Right cardiac atrium (tissue), 5 donors: ENCODE measurements at places on chromosomes 5 and 9. TPM values are rescaled to one million over a fixed set of nuclear protein-coding genes. Genes with fewer than 3 reads are reported as not detected.

The QRFP gene
- 0.05 TPM for polyA plus RNA-seq

The CER1 gene
- polyA plus RNA-seq: not detected

DNA sequence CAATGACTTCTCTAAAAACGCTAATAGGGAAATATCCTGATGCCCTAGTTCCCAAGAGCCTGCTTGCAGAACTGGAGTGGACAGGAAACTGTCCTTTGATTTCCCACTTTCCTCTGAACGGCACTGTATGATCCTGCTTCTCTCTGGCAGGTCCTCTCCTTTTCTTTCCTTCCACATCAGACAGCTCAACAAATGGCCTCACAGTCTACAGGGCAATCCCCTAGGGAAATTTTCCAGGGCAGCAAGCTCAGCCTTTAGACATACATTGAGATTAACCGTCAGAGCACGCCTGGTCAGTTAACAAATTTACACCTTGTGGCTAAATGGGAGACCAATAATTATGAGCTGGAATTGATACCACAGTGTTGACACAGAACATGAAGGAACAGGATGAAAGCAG, 164.9 kb downstream of the SLC24A2 start:
- no peak for DNase-seq

The GLIPR2 gene
- 8.8 TPM for polyA plus RNA-seq

DNA sequence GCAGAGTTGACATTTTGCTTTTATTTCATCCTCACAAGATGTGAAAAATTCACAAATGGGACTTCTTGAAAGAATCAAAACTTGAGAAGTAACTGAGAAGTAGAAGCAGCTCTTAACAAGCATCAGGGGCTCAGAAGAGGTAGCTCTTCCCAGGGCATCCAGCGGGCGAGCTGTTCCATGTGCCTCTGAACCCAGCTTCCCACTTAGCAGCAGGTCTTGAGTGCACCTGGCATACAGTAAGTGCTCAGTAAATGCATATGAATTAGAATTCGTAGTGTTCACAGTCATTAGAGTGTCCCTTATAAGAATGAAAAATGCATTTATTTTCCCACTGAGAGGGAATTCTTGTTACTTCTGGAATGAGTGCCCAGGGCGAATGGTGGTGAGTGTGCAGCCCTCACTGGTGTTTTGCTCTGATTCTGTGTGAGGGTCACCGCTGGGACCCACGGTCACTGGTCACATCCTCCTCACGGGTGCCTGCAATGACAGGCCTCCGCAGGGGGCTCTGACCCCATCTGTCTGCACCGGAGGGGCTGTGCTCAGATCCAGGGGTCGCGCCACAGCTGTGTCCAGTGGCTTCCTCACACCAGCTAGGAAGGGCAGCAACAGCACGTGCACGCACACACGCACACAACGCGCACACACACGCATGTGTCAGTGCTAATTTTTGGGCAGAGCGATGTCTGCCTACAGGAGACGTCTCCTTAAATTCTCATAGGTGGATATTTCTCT, 26.9 kb downstream of the EXOC3 start:
- peak; percentile 58 for DNase-seq

The KIAA0825 gene
- 0.43 TPM for polyA plus RNA-seq

The PLAC8L1 gene
- 0.23 TPM for polyA plus RNA-seq

DNA sequence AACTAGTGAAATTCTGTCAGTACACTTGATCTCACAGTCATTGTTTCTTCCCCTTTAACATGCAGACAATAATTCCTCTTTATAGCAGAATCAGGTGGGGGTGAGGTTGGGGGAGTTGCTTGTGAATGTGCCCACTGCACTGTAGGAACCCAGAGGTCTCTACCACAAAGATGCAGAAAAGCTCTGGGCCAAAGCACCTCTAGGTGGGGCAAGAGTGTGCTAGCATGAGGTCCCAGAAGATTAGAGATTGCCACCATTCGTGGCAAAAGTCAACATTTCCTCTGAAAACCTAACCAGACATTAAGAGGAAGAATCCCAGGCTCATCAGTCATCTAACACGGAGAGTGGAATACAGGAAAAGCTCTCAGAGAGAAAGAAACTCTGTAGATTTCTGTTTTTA, 74.5 kb downstream of the PTCD2 start:
- DNase-seq: no peak

DNA sequence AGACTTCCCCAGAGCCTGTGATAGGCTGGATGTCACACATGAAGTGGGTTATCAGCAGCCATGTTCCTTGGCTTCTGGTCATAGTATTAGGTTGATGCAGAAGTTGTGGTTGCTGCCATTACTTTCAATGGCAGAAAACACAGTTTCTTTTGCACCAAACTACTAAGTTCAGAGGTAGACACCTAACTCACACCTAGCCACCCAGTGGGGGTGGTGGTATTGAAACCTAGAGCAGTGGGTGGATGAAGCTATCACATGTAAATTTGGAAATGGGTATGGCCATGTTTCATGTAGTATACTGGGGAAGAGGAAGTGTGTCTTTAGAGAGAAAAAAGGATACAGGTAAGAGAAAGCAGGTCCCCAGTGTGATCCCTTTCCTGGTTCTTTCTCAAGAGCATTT, 347.9 kb upstream of the SEMA6A start:
- no peak for DNase-seq

DNA sequence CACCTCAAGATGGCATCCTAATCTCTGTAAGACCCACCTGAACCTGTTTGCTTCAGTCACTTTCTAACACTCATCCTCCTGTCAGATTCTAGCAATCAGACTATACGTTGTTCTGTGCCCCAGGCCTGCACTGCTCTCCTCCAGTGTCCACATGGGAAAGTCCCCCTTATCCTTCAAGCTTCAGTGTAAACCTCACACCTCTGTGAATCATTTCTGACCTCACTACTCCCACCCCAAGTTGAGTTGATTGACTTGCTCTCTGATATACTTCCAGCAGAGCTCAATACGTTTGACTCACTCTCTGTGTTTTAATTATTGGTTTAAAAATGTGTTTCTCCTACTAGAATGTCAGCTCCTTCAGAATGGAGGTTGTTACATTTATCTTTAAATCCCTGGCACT, 240.2 kb downstream of the FBXL17 start:
- no peak for DNase-seq

The GPX3 gene
- polyA plus RNA-seq: 1,982 TPM

The IL5 gene
- not detected for polyA plus RNA-seq

DNA sequence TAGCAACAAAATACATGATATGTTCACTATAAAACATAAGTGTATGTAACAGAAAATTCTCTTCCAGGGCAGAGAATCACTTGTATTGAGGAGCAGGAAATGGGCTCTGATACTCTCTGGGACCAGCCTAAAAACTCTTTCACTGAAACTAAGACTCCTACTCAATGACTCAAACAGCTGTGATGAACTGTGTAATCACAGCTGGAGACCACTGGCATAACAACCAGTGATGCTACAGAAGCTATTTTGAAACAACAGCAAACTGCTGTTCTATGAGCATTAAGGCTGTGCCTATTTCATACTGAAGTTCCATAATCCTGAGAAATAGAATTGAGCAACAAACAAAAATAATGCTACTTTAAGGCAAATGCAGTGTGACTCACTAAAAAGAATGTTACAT, 594.0 kb downstream of the HINT1 start:
- DNase-seq: no peak

The TTC33 gene
- polyA plus RNA-seq: 7.2 TPM

DNA sequence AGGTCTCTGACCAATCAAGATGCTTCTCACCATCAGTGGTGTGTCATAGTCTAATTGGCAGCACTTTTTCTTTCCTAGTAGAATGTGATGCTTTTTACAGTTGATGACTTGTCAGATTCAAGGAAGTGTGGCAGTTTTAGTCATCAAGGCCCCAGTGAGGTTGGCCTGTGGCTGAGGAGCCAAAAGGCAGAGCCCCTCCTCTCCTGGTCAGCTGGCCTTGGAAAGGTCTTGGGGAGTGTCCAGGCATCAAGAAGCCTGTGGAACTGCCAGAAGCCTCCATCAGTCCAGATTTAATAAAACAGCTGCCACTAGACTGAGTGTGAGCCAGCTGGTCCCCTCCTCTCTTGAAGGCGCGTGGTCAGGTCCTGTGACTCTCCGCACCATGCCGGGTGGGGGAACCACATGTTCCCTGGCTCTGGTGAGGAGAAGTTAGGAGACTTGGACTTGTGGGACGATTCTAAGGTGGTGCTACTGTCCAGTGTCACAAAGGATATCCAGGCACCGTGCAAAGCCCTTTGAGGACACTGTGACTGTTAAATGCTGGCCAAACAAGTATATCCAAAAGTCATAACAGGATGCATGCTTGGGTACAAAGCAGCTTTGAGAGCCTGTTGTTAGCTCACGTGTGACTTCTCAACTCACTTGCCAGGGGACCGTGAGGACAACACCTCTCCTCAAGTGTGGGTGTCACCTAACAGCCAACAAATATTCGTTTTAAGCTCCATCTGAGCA, 6.1 kb upstream of the ANGPTL2 start:
- DNase-seq: peak; percentile 92

DNA sequence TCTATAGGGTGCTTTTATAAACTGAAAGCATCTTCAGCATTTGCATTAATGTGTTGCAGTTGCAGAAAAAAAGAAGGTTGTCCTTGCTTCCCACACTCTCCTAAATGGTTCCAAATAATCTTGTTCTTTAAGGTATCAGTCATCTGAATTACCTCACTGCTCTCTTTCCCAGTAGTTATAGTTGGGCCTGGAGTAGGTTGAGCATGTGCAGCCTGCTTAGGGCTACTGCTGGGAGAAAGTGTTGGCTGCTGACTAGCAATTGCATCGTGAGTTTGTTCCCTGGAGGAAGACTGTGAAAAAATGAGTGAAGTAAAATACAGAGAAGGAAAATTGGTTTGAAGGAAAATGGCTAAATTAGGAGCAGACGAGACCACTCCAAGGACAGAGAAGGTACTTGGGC, 74.5 kb downstream of the PRR16 start:
- DNase-seq: no peak

The PTGDS gene
- polyA plus RNA-seq: 6,981 TPM

- no peak for DNase-seq
These were observed 112.8 kb upstream of the BOD1 start for GRCh38 chr5:173729079-173729765.

The MEGF10 gene
- polyA plus RNA-seq: 0.25 TPM

- DNase-seq: no peak
These were observed 61.9 kb downstream of the PIK3R1 start for GRCh38 chr5:68277431-68277830.

DNA sequence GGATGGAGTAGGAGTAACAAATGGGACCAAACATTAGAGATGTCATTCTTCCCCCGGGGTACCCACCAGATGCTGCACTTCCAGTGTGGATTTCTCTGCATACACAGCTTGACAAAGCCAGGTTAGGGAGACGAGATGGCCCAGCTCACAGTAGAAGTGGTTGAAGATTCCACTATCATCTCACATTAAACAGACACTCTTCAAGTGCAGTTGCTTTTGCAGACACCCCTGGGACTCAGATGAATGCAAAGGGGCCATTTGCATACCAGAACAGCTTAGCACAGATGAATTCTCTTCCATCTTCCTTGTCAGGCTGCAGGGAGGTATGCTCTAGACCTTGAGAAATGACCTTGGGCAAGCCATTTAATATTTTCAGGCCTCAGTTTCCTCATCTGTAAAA, 12.6 kb upstream of the C5orf58 start:
- DNase-seq: no peak

The TBC1D2 gene
- 1.6 TPM for polyA plus RNA-seq

DNA sequence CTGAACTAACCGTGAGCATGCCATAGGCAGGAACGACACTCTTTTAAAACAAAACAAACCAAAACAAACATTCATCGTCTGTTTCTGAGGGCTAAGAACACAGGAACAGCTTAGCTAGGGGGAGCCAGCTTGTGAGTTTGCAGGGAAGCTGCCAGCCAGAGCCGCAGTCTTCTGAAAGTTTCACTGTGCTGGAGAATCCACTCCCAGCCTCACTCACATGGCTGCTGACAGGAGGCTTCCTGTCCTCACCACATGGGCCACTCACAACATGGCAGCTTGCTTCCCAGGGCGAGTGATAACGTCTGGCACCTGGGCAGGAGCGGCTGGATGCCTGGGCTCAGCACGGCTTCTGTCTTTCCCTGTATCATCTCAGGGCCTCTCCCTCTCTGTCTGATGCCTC, 275.2 kb downstream of the MSX2 start:
- no peak for DNase-seq

DNA sequence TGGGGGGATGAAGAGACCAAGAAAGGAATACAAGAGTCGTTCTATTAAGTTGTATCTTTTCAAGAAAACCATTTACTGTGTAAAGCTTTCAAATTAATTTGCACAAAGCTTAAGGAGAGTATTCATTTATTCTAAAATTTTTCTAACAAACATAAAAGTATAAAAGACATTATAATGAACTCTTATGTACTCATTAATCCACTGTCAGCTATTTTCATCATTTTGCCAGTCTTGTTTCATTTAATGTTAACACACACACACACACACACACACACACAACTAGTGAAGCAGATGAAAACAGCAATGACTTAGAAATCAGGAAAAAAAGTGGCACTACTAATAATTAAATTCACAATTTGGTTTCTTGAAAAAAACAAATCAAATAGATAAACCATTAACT, 176.7 kb downstream of the TLE1 start:
- no peak for DNase-seq

- DNase-seq: no peak
These were observed 10.2 kb downstream of the BTNL8 start for GRCh38 chr5:180908998-180909731.

The EXD3 gene
- polyA plus RNA-seq: 14.6 TPM

- DNase-seq: peak; percentile 30
These were observed 316.6 kb upstream of the RIOK2 start for GRCh38 chr5:97499605-97500004.
